ENCODE measurements at places on chromosomes 6 and 20.

DNA sequence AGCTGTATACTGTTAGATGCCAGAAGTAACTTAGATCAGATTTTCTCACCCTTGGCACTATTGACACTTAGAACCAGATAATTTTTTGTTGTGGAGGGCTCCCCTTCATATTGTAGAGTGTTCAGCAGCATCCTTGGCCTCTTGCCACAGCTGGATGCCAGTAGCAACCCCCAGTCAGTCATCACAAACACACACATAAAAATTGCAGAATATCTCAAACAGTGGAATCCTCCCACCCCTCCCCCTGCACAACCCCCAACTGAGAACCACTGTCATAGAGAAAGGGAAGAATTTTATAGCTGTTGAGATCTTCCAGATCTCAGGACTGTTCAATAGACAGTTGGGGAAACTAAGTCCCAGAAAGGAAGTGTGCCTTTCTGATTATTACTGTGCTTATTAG, 81.2 kb upstream of the VSTM2L start:
- DNase-seq: no peak

DNA sequence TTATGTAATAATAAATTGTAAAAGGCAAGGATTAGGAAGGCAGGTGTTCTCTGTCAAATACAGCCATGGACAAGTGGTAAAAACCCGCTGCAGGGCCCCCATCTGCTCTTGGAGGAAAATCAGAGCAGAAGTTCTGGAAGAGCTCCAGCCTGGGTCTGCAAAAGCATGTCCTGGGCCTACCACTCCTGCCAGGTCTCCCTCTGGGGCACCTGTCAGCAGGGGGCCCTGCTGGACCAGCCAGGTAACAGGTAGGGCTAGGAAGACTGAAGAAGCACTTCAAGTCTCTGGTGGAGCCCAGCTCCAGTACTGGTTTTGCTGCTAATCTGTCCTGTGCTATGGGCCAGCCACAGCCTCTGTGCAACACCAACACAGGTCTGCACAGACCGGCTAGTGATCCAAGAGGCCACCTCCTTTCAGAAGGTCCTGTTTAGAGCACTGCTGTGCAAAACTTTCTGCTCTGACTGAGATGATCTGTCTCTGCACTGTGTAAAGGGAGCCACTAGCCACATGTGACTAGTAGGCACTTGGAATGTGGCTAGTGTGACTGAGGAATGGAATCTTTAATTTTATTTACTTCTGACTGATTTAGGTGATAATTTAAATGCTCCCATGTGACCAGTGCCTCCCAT, 30.2 kb downstream of the RRBP1 start:
- no peak for DNase-seq

DNA sequence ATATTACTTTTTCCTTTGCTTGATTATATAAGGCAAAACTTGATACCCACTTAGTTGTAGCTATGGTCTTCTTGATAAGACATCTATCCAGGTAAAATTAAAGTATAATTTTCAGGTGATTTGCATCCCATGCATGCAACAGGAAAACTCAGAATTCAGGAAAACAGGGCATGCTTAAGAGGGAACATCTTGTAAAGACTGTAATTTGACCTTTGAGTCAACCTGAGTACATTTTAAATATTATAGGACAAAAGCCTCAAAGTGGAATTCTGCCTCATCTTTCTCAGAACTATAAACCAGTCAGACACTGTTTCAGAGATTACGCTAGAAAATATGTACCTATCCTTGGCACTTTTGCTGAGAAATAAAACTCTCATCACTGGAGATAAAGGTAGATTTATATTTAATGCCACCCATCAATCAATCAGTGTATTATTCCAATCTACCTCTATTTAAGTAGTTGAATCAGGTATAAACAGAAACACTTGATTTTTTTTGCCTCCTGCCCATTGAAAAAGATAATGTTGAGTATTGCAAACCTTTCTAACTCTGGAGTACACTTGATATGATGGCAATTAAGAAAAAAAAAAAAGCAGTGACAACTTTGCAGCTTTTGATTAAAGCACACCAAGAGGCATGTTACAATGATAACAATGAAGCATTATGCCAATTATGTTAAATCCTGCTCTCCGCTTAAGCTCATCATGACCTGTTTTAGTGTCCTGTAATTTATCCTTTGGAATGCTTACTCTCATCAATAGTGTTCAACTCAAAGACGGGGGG, 2.8 kb downstream of the CITED2 start:
- DNase-seq: no peak

DNA sequence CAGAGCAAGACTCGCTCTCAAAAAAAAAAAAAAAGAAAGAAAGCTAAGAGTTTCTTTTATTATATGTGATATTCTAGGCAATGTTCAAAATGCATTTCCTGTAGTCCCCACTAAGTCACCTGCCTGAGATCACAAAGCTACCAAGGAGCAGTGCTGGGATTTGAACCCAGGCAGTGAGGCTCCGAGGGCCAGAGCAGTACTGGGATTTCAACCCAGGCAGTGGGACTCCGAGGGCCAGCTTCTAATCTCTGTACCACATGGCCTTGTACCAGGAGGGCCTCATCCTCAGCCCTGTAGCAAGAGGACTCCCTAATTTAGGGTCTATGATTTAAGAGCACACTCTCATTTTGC, 39.7 kb downstream of the ZMYND8 start:
- no peak for DNase-seq

GRCh38 chr6:4637691-4638433, 138.3 kb upstream of the CDYL start:
- no peak for DNase-seq

- no peak for DNase-seq
Measured at GRCh38 chr20:61955668-61956395, 109.8 kb downstream of the TAF4 start.

- DNase-seq: peak; percentile 15
Measured at GRCh38 chr20:17938871-17939619, 29.5 kb downstream of the SNX5 start.

Measured in stimulated activated CD8-positive, alpha-beta memory T cell treated with anti-CD3 and anti-CD28 coated beads, Interleukin-2, amount 100 ng/mL, for 1 hour (primary cell).